Regular cardiac myocyte (primary cell): ENCODE measurements at places on chromosomes 12 and 14. TPM values are rescaled to one million over a fixed set of nuclear protein-coding genes. Genes with fewer than 3 reads are reported as not detected.

KLHL33 gene
- total RNA-seq: under 0.01 and 0.28 TPM in 2 replicates

FOXA1 gene
- total RNA-seq: not detected in 2 replicates

BCL2L14 gene
- total RNA-seq: not detected in 2 replicates

ARID4A gene
- 6.5 and 6.8 TPM in 2 replicates for total RNA-seq

DCN gene
- 69.8 and 321 TPM in 2 replicates for total RNA-seq

GNB3 gene
- total RNA-seq: 1.4 and 2.5 TPM in 2 replicates

SLC25A47 gene
- total RNA-seq: under 0.01 TPM in 1 of 2 replicates, not detected in the other

TGM1 gene
- 0.19 and 0.85 TPM in 2 replicates for total RNA-seq

FAM177A1 gene
- 59.8 and 61.2 TPM in 2 replicates for total RNA-seq

EML5 gene
- total RNA-seq: under 0.01 and 0.19 TPM in 2 replicates

SLC41A2 gene
- total RNA-seq: 17.1 and 41.2 TPM in 2 replicates

LRTM2 gene
- not detected in 2 replicates for total RNA-seq

FAM161B gene
- 2.7 and 5.4 TPM in 2 replicates for total RNA-seq

OASL gene
- total RNA-seq: under 0.01 and 0.56 TPM in 2 replicates

OTOGL gene
- 0.19 and 0.28 TPM in 2 replicates for total RNA-seq

ZFHX2 gene
- total RNA-seq: under 0.01 and 0.56 TPM in 2 replicates

SOCS2 gene
- total RNA-seq: 10.2 and 31.3 TPM in 2 replicates

C12orf50 gene
- not detected in 2 replicates for total RNA-seq

MYO1A gene
- total RNA-seq: under 0.01 TPM in 1 of 2 replicates, not detected in the other

RGS6 gene
- 0.28 TPM in 1 of 2 replicates, not detected in the other for total RNA-seq

KRT71 gene
- total RNA-seq: not detected in 2 replicates

KCNK10 gene
- not detected in 2 replicates for total RNA-seq

TMEM117 gene
- 5.4 and 10.7 TPM in 2 replicates for total RNA-seq
